Stimulated activated CD8-positive, alpha-beta memory T cell treated with anti-CD3 and anti-CD28 coated beads, Interleukin-2, amount 100 ng/mL, for 1 hour (primary cell): ENCODE measurements at places on chromosomes 1 and 21.

GRCh38 chr1:197066719-197067456 is at the start of gene F13B:
TSS of gene F13B (minus strand) at chr1:197067260. CDS start at chr1:197067223, 37 bp downstream.
- DNase-seq = no peak

GRCh38 chr21:37665230-37666024 is 250.8 kb downstream of the KCNJ6 start:
- no peak for DNase-seq

GRCh38 chr1:205199090-205199930 is 12.2 kb downstream of the DSTYK start:
- DNase-seq = no peak

GRCh38 chr1:96080925-96081324 is 640.7 kb upstream of the PTBP2 start:
- no peak for DNase-seq

DNA sequence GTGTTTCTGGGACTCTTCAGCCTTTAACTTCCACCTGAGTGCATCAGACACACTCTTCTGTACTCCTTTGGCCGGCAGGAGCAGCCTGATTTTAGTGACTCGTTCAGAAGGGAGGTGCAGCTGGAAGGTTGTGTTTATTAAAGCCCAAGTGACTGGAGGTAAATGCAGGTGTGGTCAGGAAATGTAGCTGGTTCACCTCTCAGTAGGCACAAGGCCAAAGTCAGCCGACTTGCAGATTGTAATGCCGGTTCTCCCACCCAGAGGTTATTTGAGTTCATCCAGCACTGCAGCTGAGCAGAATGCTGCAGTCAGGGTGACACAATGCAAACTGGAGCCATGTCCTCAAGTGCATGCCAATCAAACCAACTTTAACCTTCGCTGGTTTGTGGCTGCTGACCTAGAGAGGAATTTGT is 91.5 kb downstream of the SPATA46 start:
- no peak for DNase-seq

DNA sequence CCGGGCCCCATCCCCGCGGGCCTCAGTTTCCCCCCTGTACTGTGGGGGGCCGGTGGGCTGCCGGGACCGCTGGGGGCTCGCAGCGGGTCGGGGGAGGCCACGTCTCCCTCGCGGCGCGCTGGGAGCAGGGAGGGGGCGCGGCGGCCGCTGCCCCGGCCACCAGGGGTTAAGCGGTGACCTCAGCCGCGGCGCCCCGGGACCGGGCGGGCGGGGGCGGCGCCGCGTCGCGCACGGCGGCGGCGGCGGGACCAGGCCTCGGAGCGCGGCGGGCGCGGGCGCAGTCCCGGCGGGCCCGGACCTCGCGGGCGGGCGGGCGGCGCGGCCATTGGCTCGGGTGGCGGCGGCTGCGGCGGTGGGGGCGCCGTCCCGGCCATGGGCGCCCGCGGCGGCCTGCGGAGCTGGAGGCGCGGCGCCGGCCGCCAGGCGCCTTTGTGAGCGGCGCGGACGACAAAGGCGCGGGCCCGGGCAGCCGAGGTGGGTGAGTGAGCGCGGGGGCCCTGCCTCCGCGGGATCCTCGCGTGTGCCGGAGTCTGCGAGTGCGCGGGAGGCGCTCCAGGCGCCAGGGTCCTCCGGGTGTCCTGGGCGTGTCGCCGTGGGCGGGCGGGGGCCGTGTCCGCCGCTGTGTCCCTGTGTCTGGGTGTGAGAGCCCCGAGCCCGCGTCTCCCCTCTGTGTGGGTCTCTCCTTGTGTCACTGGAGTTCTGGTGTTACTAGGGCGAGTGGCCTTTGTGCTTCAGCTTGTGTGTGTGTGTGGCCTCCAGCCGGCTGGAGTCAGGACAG is at the start of gene ARHGEF10L:
Gene ARHGEF10L (plus strand): TSS at position 222 of the 778 bp plus-strand sequence. CDS start 40,898 bp downstream, outside the sequence.
- no peak for DNase-seq

DNA sequence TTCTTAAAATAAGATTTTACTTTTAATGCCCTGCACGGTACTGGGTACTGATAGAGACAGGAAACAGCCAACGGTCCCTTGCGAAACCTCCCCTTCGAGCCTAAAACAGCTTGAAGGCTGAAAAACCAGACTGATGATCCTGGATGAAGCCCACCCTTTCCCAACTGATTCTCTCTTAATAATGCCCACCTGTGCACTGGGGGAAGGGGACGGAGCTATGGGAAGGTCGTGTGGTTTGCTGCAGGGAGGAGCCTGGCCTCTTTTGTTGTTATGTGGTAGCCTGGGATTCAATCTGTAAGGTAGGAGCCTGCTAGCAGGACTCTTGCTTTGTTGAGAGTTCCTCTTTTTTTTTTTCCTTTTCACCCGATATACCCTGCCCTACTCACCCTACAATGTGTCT is 25.6 kb downstream of the SAMSN1 start:
- no peak for DNase-seq

DNA sequence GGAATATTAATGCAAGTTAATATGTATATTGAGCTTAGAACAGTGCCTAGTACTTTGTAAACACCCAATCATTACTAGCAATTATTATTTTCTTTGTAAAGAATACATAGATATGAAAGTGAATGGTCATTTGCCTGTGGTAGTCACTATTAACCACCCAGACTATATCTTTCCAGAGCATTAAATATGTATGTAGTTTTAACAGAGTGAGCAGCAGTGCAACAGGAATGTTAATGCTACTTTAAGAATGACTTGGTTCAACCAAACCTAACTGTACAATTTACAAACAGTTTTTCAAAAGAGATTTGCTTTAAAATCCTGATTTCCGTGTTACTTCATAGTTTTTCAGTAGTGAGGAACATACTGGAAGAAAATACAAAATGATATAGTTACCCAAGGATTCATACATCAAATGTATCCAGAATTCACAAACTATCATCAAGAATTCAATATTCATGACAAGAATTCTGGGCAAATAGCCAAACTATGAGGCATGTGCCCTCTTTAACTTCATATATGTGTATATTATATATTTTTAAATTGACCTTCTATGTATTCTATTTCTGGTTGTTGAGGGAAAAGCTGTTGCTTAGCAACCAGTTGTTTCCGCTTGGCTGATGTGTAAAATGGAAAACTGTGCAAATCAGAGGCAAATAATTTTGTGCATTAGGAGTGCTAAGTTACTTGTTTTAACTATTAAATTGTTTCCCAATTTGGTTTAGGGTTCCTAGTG is 34.9 kb upstream of the IVNS1ABP start:
- DNase-seq = no peak

DNA sequence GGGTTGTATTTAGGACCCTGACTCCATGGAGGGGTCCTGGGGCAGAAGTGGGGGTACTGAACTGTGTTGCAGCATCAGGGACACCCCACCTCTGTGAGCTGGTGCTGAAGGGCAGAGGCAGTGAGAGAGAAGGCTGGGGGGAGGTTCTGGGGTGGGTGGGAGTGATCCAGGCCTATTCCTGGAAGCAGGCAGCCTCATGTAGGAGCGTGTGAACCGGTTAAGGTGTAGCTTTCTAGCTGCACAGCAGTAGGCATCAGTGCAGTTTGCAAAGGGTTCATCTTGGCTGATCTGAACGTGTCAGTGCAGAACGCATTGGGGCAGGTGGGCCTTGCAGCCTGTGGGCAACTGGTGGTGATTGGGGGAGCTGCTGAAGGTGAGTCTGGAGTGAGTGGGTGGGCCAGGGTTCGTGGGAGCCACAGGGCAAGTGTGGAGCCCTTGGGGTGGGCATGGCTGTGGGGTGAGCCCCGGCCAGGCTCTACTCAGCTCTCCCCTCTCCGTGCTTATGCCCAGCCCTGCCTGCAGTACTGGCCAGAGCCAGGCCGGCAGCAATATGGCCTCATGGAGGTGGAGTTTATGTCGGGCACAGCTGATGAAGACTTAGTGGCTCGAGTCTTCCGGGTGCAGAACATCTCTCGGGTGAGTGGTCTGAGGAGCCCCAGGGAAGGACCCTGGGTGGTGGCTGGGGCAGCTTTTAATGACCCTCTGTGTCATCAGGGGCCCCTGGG is 86.7 kb downstream of the PTPRU start:
- DNase-seq = no peak

- DNase-seq = no peak
Measured at GRCh38 chr1:192462616-192463015, 113.0 kb upstream of the RGS1 start.

DNA sequence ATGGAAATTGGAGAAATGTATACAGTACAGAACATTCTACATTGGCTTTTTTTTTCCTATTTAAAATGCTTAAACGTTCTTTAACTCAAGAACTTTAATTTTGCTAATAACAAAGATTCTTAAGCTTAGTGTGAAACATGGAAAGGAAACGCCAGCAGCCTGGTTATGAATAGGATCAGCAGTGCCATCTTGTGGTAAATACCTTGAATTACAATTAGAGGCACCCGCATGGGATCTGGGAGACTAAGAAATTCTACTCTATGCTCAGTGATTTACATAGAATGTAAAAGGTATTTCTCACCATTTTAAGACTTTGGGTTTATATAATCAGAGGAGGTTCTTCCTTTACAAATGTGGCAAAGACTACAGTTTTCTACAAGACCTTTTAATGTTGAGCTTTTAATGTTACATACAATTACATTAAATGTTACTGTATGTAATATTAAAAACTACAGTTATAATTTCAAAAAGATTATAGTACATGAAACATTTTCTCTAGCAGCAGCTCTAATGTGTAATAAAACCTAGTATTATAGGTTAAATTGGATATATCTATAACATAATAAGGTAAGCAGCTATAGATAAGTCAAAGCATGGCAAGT is 32.1 kb upstream of the APOBEC4 start:
- no peak for DNase-seq

GRCh38 chr1:71307451-71307850 is 226.6 kb upstream of the ZRANB2 start:
- DNase-seq = no peak

DNA sequence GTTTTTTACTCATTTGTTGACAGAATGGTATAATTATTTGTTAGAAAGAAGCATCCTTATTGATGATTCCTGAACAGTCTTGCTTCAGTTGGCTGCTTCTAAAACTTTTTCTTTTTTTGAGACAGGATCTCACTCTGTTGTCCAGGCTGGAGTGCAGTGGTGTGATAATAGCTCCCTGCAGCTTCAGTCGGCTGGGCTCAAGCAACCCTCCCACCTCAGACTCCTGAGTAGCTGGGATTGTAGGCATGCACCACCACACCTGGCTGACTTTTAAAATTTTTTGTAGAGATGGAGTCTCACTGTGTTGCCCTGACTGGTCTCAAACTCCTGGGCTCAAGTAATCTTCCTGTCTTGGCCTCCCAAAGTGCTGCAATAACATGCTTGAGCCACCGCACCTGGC is 38.8 kb downstream of the MACF1 start:
- no peak for DNase-seq

DNA sequence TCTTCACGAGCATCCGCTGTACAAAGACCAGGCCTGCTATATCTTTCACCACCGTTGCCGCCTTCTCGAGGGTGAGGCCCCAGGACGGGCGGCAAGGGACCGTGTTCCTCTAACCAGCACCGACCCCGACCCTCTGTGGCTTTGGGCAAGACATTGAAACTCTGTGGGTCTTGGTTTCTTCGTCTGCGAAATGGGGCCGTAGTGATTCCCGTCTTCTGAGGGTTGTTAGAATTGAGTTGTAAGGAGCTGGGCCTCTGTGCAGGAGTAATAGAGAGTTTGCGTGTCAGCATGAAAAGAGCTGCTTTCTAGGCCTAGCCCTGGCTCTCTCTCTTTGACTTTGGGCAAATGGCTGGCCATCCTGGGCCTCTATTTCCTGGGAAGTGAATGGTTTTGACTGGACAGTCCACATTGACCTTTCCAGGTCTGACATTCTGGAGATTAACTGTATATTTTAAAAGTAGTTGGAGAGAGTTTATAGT is 591 bp downstream of the MRPL37 start:
- no peak for DNase-seq

- DNase-seq = no peak
Measured at GRCh38 chr1:218459878-218460711, 115.0 kb downstream of the TGFB2 start.

DNA sequence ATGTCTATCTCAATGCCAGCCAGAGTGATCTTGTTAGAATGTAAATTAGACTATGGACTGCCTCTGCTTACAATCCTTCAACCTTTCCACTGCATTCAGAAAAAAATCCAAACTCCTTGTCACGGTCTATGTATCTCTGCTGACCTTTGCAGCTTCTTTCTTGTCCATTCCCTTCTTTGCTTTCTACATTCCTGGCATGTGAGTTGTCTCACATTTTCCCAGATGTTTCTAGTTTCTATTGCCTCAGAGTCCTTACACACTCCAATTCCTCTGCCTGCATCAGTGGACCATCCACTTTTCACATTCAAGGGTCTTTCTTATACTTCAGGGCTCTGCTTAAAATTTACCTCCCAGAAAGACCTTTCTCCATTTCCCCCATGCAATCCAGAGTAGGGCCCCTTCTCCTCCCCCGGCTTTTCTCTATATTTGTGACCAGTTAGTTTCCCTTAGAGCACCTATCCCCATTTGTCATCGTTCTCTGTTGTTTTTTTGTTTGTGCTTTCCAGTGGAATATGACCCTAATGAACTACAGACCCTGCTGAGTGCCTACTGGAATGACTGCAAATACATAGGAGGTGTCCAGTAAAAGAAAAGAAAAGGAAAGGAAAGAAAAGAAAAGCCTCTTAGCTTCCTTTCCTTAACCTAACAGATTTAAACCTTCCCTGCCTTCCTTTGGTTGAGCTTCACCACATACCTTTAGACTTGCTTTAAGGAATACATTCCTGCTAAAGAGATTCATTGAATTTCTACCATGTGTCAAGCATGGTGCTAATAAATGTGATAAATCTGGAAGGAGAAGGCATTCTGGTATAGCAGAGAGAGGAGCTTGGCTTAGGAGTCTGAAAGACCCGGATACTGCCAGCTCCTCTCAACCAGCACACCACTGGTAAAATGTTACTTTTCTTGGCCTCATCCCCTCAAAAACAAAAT is 102.0 kb downstream of the DIRAS3 start:
- no peak for DNase-seq

DNA sequence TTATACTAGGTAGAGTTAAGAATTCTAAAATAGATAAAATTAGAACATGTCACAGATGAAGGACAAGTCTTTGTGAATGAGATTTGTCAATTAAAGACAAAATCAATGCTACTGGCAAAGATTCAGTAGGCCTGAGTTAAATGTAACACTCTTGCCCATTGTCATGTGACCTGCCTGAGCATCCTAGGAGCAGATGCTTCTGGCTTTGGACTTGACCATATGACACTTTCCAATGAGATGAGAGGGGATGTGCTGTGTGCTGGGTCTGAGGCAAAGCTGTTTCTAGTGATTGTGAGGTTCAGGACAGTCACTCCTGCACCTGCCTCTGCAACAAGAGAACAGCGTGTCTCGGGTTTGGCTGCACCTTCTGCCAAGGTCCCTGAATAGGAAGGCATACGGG is 144.9 kb downstream of the HIVEP3 start:
- no peak for DNase-seq

DNA sequence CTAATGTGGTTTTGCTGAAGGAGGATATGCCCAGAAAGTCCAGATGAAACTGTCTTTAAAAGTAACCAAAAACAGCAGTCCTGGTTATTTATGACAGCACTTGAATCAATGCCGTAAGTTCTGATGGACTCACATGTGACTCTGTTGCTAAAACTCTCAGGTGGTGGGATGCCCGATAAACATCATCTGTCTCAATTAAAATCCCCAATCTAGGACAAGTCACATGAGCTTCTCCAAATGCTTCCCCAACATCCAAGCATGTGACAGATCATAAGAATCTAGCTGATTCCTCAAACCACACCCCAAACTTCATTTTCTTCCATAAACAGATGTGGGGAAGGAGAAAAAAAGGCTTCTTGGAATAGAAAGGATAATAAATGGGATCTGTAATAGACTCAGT is 786 bp upstream of the CTSK start:
- DNase-seq = no peak
